ENCODE measurements at places on chromosomes 2 and 18.

DNA sequence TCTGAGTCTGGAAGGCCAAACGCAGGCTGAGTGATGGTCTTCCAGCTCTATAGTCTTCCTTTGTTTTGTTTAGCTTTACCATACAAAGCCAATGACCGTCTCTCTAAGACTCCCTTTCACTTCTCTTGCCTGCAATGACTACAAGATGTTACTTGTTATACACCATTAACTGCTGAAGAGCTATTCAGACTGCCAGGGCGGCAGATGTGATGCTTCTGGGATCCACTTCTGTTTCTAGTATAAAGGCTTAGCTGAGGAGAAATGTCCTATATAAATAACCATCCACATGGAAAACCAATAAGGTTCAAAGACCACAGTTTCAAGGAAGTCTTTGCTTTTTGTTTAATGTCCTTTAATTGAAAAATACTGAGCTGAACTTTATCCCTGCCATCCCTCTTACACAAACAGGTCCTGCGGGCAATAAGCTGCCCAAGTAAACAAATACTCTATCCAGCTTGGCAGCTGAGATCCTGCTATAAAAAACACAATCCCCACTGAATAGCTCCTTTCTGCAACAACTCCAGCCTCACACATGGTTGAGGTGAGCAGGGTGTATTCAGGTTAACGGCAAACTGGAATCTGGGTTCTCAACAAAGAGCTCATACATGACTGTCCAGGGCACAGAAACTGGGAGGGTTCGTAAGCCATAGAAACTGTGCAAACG lies 124.6 kb downstream of the VIT start:
- DNase-seq, result peak; percentile 95

- DNase-seq, result no peak
These were observed at the start of gene PLB1 for GRCh38 chr2:28495551-28496250. PLB1 (plus strand) TSS chr2:28496060; CDS start chr2:28496115, 55 bp downstream.

DNA sequence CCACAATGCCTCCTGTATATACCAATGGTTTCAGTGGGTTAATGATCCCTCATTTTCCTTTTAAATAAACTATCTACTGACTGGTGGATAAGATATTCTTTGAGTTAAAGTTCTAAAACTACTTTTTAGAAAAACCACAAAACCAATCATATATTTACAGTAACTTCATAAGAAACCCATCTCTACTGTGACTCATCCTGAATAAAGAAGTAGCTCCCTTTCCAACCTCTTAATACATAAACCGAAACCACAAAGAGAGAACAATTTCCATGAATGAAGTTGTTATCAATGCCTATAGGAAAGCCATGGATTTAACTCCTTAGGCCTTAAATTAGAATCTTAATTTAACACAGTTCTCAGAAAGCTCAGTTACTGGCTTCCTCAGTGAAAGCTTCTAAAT lies 227.0 kb upstream of the SMAD7 start:
- no peak for DNase-seq

DNA sequence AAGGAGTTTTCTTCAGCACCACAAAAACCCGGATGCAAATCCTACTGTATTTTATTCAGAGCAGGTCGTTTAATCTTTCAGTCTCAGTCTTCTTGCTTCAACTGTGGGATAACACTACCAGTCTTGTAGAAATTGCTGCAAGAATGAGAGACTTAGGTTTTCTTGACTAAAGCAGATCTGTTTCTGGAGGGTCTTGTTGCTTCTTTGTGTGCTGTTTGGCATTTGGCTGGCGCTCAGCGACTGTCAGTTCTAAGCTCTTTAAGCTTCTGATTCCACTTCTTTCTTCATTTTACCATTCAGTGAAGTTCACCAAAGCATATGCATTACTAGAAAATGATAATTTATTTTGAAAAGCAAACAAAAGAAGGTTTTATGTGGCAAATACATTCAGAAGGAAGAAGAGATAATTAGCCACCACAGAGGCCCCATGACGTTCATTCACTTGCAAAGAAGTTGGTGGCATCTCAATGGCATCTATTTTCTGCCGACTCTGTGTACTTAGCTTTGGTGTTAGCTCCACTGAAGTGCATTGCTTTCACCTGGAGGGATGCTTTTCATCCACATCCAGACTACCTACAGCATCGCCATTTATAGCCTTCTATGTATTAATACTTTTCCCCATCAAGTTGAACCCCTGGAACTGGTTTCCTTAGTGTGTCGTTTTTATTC lies 53.7 kb downstream of the TRIB2 start:
- no peak for DNase-seq

DNA sequence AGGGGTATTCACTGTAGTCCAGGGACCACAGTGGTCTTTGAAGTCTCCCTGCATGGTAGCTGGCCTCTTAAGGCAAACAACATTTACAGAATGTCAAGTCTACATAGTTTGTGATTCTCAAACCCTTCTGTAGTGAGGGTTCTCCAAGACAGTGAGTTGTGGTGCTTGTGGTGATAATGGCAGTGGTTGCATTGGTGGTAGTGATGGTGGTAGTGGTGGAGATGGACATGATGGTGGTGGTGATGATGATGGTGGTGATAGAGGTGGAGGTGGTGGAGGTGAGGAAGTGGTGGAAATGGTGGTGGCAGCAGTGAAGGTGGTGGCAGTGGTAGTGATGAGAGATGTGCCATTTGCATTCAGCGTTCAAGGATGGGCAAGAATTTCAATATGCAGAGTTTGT lies 104.9 kb downstream of the TACR1 start:
- DNase-seq, result no peak

DNA sequence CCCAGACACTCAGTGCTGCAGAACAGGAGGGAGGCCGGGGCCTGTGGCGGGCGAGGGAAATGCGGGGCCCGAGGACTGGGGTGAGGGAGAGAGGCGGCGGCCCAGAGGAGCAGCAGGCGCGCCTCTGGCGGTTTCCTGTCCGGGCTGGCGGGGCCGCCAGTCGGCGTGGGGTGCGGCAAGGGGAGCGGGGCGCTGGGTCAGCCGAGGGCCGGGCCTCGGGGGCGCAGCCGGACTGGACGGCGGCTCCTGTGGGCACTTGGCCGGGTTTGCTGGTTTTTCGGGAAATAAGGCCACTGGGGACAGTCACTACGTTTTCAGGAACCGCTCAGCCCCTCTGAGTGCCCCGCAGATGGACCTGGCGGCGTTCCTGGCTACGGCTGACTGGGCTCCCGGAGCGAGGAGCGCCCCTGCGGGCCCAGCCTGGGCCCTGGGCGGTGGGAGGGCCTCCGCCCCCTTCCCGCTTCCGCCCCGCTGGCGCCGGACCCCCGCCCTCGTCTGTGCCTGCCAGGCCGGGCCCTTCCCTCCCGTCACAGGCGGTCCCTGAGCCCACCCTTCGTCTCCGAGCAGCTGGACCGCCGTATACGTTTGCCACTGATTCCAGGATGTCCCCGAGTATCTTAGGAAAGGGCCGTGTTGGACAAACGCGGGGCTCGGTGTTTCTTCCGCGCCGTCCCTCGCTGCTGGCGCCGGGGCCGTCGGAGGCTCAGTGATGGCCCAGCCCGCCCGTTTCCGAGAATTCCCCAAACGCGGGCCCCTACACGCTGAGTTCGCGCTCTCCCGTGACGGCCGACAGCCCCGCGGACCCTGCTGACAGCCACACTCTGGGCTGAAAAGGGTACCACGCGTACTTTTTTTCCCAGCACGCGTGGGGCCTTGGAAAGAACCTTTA lies 84.6 kb downstream of the FAM210A start:
- no peak for DNase-seq

GRCh38 chr18:477565-477964 lies 22.9 kb downstream of the COLEC12 start:
- DNase-seq, result no peak

GRCh38 chr2:134773759-134774742 lies 55.3 kb upstream of the TMEM163 start:
- no peak for DNase-seq

- peak; percentile 13 for DNase-seq
These were observed 751 bp upstream of the DNAJC10 start for GRCh38 chr2:182715121-182715891.

- no peak for DNase-seq
These were observed 37.1 kb downstream of the AGFG1 start for GRCh38 chr2:227509076-227509475.

DNA sequence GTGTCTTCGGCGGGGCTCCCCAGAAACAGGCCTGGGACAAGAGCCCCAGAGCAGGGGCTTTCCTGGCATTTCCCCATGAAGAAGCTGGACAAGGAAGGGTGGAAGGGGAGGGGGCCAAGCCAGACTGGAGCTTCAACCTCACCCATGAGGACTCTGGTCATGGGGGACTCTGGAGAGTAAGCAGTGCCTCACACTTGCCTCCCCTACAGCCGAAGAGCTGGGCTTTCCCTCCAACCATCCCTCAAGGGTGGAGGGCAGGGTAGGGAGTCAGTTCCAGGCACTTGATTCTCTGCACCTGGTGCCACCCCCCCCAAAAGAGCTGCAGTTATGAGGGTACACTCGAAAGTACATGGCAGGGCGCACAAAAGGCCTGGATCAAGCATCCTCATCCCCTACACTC lies 246.6 kb downstream of the TFCP2L1 start:
- DNase-seq, result no peak

GRCh38 chr2:145495590-145495989 lies 975.7 kb upstream of the ZEB2 start:
- no peak for DNase-seq

- no peak for DNase-seq
These were observed 118.1 kb upstream of the CXCR4 start for GRCh38 chr2:136236019-136236418.

- no peak for DNase-seq
These were observed 17.2 kb downstream of the SNORC start for GRCh38 chr2:232887171-232887850.

GRCh38 chr2:159155320-159155719 lies 131.2 kb downstream of the WDSUB1 start:
- no peak for DNase-seq

DNA sequence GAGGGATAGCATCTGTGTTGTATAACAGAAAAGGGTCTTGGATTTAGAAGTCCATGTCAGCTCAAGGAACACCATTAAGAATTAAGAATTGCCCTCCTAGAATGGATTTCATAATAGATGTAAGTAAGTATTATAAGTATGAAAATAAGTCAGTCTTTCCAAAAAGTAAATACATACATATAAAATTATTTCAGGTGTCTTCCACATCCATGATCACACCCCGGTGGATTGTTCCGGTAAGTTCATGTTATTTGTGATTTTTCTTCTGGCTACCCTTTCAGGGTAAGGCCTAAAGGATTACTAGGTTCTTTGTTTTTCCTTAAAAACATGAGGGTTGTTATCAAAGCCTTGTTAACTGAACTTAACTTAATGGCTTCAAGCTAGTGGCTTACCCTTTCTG lies 55.9 kb downstream of the TMEM185B start:
- no peak for DNase-seq

Measured in NCI-H1092 treated with DMSO at 0.1 percent for 48 hours (cell line).